ENCODE measurements at places on chromosomes 4 and X.

DNA sequence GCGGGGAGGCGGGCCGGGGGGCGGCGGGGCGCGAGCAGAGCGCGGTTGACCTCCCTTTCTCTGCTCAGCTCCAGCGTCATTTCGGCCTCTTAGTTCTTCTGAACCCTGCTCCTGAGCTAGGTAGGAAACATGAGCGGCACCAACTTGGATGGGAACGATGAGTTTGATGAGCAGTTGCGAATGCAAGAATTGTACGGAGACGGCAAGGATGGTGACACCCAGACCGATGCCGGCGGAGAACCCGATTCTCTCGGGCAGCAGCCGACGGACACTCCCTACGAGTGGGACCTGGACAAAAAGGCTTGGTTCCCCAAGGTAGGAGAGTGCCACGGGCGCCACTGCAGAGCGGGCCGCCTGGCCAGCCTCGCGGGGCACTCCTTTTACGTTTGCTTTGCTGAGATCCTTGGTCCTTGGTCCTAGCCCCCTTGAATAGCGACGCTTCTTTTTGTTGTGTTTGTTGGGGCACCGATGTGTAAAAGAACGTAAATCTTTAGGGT, at the start of gene HTATSF1:
TSS of gene HTATSF1 (plus strand) at position 37 of the 497 bp plus-strand sequence. CDS start at position 130, 93 bp downstream.
- DNase-seq = no peak

GRCh38 chrX:140177821-140178220, 212.5 kb upstream of the CXorf66 start:
- no peak for DNase-seq

DNA sequence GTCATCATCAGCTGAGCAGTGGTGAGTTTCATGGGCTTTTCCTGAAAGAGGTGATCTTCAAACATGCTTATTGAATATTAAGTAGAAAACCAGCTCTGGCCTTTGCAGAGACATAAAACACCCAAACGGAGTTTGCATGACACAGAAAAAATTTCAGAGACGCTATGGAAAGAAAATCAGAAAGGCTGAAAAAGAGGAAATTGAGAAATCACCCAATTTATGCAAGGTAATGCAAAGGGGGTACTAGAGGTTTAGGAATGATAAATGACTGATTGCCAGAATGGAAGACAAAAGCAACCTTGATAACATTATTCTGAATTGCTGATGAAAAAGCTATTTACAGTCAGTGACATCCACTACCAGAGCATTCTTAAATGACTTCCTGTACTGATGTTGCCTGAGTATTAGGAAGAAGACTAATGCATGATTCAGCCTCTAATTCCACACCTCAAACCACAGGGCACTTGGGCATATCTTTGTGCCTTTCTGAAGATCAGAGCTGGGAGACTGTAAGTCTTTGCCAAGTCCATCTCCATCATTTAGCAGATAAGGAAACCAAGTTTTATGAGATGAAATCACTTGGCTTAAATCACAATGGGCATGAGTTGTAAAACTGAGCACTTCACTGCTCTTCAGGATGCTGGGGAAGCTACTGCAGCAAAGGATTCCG, 565.7 kb downstream of the PPARGC1A start:
- DNase-seq = no peak

- DNase-seq = no peak
Measured at GRCh38 chrX:8254401-8254800, 83.3 kb upstream of the VCX2 start.

GRCh38 chrX:36583674-36584073, 424.5 kb upstream of the FAM47C start:
- no peak for DNase-seq
